ENCODE measurements at places on chromosomes 3 and 15.
A peak's percentile ranks its signal among the peaks of the same experiment; 100 is the strongest.

GRCh38 chr3:148727231-148727630 is 29.5 kb downstream of the AGTR1 start:
- DNase-seq = no peak

- no peak for DNase-seq
Observed at GRCh38 chr15:22908830-22909229, 70.4 kb downstream of the NIPA2 start.

GRCh38 chr3:177527182-177527581 is 329.9 kb upstream of the TBL1XR1 start:
- DNase-seq = no peak

GRCh38 chr3:187242435-187242834 is 45.1 kb downstream of the RTP1 start:
- DNase-seq = no peak

- no peak for DNase-seq
Observed at GRCh38 chr15:62327406-62327805, 162.3 kb upstream of the C2CD4B start.

GRCh38 chr3:39434574-39434973 is 28.1 kb downstream of the RPSA start:
- no peak for DNase-seq

- DNase-seq = no peak
Observed at GRCh38 chr3:158360756-158361448, 210.1 kb upstream of the MLF1 start.

- no peak for DNase-seq
Observed at GRCh38 chr15:50134524-50135024, 15.5 kb upstream of the ATP8B4 start.

DNA sequence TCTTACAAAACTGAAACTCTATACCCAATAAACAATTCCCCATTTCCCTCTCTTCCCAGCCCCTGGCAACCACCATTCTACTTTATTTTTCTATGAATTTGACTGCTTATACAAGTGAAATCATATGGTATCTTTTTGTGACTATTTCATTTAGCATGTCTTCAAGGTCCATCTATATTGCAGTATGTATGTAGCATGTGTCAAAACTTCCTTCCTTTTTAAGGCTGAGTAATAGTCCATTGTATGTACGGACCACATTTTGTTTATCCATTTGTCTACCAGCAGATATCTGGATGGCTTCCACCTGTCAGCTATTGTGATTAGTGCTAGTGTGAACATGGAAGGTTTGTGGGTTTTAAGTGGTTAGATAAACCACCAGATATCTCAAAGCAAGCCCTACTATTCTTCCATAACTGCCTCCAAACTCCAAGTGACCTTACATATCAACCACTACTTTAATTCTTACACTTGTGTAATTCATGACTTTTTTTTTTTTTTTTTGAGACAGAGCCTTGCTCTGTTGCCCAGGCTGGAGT is 134.7 kb downstream of the TMCC1 start:
- DNase-seq = no peak

DNA sequence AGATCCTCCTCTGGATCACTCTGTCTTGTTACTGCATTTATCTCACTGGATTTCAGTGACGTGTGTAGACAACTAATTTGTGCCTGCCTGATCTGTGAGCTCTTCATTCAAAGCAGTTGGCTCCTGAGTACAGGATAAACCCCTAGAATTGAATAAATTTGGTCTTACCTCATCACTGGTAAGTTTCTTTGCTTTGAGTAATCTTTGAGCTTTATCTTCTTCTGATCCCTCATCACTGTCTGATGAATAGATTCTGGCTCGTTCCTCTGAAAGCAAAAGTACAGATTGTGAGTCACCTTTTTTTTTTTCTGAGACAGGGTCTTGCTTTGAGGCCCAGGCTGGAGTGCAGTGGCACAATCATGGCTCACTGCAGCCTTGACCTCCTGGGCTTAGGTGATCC is 24.5 kb downstream of the LEO1 start:
- DNase-seq = no peak

- DNase-seq = no peak
Observed at GRCh38 chr3:23885210-23885609, 31.6 kb downstream of the NKIRAS1 start.

DNA sequence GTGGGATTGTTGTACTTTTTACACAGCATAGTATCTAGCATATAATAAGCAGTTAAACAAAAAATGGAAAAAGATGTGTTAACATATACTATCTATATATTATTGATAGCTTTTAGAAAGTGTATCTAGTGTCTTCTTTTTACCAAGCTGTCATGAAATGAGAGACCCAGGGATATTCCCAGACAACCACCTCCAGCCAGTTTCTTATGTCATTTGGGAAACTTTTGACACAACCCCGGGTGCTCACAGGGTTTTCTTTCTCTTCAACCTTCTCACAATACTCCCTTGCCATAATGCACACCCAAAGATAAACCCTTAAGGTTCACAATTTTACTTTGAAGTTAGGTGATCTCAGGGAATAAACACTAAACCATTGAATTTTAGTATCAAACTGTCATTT is 4.8 kb upstream of the PLA1A start:
- DNase-seq = no peak

- DNase-seq = no peak
Observed at GRCh38 chr15:68593828-68594532, 15.2 kb downstream of the CORO2B start.

DNA sequence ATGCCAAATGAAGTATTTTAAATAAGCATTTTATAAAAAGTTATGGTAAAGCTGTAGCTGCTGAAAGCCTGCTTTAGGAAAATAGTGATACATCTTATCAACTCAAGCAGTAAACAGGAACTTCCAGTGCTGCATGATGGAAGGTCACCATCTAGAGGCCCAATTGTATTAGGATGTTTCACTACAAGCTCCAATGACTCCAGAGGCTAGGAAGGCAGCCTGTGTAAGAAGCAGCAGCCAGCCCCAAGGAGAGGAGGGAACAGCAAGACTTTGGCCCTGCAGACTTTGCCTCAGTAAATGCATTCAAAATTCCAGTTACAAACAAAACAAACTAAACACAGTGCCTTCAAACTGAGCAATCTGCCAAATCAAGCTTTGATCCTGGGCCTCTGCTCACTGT is 32.1 kb downstream of the ILDR1 start:
- DNase-seq = no peak

DNA sequence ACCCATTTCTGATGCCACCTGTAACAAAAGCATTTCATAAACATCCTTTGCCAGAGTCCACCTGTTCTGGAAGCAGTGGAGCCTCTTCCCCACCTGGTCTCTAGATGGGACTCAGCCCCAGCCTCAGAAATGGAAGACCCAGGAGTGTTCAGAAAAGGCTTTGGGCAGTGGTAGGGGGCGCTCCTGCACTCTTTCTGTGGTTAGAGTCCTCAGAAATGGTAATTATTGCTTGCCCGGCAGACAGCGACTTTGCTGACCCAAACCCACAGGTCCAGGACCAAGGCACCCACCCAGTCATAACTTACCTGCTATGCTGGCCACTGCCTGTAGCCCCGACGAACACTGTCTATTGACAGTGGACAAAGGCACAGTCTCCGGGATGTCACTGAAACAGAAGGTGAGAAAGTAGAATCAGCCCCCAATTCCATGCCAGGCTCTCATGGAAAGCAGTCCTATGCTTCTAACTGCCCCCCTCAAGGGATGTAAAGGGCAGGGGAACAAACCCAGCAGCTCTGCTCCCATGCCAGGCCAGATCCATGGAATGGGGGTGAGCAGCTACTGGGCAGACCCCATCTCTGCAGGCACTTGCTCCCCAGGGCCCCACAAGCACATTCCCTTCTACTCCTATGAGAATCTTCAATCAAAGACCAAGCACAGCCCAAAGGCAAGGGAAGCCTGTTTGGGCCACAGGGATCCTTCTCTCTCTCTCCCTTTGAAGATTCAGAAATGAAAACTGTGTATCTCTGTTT is 5.1 kb downstream of the ACAA1 start:
- DNase-seq = no peak

GRCh38 chr15:33083232-33084081 is 111.1 kb downstream of the FMN1 start:
- DNase-seq = no peak

GRCh38 chr3:13197795-13198194 is 124.6 kb upstream of the IQSEC1 start:
- peak; percentile 34 for DNase-seq

DNA sequence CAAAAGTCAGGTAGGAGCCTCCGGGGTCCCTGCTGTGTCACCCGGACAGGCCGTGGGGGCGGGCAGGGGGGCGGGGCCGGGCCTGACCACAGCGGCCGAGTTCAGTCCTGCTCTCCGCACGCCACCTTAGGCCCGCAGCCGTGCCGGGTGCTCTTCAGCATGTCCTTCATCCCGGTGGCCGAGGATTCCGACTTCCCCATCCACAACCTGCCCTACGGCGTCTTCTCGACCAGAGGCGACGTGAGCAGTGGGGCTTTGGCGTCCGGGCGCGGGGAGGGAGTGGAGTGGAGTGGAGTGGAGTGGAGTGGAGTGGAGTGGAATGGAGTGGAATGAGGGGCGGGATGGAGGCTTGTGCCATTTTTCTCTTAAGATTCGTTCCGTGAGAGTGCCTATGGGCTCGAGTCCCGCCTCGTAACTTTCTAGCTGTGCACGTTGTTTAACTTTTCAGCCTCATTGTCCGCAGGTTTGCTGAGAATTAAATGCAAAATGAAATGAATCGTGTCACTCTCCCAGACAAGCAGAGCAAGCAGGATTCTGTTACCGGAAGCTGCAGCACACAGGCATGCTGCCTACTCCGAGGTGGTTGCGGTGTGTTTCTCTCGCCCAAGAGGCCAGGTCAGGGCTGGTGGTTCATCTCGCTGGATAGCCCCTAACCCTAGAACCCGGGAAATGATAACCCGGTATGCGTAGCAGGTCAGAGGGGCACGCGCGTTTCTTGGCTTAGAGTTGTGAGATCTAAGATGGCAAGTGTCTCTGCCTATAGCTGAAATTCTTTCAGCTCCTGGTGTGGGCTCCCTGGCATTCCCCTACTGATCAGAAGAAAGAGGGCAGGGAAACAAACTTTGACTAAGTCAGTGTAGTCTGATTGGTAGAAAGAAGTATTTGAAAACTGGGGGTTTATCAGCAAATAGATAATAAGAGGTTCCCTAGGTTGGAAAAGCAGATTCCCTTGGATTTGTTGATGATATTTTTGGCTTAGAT is at the start of gene FAH:
TSS of gene FAH (plus strand) at position 104 of the 981 bp plus-strand sequence. CDS start at position 160, 56 bp downstream.
- DNase-seq = no peak

GRCh38 chr3:42752441-42752840 is 20.6 kb downstream of the CCDC13 start:
- DNase-seq = no peak

GRCh38 chr15:44125879-44126278 is 69.2 kb downstream of the FRMD5 start:
- no peak for DNase-seq

GRCh38 chr15:100041127-100041828 is 300.5 kb downstream of the ADAMTS17 start:
- DNase-seq = peak; percentile 57
